ENCODE measurements at places on chromosomes 7 and 10.

DNA sequence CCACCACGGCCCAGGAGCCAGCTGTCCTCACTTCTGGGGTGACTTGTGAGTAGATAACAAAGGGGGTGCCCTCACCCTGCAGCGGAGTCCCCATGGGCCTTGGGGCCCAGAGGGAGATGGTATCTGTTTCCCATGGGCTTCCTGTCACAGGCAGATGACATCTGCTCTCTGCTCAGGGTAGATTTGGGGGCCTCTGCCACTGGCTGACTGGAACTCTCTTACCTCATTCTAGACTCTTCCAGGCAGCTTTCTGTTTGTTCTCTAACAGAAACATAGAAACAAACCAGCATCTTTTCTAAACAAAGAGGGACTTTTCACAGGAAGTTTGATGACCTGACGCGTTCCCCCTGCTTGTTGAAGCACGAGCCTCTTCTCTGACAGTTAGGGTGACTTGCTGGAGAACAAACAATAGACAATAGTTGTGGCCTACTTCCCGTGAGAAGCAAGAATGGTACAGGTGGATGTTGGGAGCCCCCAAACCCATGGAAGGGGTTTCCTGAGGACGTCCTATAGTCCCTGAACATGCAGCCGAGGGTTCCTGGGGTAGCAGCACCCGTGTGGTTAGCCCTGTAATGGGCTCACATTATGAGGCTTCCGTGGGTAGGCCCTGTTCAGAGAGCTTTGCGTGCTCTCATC lies 61.6 kb downstream of the GRK5 start:
- peak; percentile 55 for DNase-seq

- DNase-seq = no peak
Measured at GRCh38 chr7:83130623-83131545, 31.8 kb downstream of the PCLO start.

GRCh38 chr10:63173468-63174232 lies 40.5 kb downstream of the NRBF2 start:
- DNase-seq = no peak

GRCh38 chr7:155447603-155448002 lies 10.3 kb upstream of the EN2 start:
- DNase-seq = no peak

- DNase-seq = no peak
Measured at GRCh38 chr7:118372530-118372929, 148.0 kb downstream of the ANKRD7 start.

DNA sequence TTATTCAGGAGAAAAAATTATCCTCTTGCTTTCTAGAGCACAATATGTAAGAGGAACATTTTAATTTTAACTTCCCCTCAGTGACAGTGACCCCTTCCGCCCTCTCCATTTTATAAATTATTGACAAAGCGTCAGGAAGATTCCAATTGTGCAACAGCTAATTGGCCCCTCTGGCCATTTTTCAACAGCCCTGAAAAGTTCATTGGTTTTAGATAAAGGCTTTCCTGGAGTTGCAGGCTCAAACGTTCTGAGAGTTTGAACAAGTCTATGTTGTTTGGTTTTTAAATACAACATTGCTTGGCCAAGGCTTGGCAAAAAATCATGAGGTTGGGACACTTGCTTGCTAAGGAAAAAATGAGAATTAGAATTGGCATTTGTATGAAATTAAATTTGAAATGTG lies 422.2 kb upstream of the ANKRD30A start:
- no peak for DNase-seq

DNA sequence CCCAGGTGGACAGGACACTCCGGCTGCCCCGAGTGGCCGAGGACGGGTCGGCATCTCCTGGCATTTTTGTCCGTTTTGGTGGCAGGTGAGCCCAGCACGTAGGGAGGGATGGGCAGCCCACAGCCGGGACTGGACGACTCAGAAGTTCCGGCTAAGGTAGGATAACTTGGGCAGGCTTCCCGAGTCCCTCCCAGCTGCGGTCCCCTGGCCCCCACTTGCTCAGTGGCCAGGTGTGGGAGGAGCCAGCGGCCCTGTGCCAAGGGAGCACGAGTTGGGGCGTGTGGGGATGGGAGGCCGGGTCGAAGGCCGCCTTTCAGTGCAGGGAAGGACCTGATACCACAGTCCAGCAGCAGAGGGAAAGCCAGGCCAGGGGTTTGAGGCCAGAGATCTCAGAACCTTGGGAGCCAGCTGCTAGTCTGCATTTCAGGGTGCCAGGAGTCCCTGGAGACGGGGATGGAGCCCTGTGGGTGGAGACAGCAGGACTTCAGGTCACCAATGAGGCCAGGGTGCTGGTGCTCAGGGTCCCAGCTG lies 58.5 kb downstream of the PWWP2B start:
- DNase-seq = no peak

- no peak for DNase-seq
Measured at GRCh38 chr10:124157271-124157681, 63.9 kb upstream of the CHST15 start.

GRCh38 chr10:30553626-30554439 lies 75.7 kb downstream of the LYZL2 start:
- DNase-seq = no peak

- DNase-seq = no peak
Measured at GRCh38 chr7:80151274-80151665, 16.6 kb downstream of the GNAI1 start.

- DNase-seq = no peak
Measured at GRCh38 chr7:16532272-16532671, 5.6 kb downstream of the LRRC72 start.

GRCh38 chr10:113752553-113752952 lies 1.1 kb downstream of the PLEKHS1 start:
- DNase-seq = no peak

DNA sequence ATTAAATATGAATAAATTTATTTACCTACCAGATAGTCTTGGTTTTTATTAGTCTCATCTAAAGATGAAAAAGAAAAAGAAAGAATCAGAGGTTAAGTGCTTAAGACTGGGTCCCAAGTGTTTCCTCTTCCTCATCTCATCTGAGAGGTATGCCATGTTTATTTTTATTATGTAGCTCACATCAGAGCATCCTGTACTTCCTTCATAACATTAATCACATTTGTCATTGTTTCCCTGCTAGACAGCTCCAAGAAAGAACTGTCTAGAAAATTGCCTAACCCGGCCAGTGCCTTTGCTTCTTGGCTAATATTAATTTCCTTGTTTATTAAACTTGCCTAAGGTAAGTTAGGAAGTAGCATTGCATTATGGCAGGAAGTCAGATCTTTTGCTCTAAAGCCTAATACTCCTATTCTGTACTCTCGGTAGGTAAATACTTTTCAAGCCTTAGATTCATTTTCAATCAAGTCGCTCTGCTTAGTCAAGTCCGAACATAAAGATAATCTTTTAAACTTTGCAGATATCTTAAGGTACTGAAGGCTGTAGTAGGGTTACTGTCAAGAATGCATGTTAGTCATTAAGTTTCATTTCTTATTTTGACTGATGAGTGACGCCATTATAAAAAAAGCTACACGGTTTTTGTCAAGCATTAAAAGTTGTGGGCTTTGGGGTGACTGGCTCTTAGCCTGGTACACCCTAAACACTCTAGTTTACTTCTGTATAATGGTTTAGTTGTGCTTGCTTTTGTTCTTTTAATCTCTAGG lies 47.4 kb downstream of the ZMYND11 start:
- no peak for DNase-seq

- no peak for DNase-seq
Measured at GRCh38 chr10:5956146-5956936, 21.0 kb downstream of the IL15RA start.

GRCh38 chr7:8443576-8444467 lies 10.4 kb downstream of the NXPH1 start:
- no peak for DNase-seq

- peak; percentile 20 for DNase-seq
Measured at GRCh38 chr10:114526126-114526503, 121.8 kb upstream of the AFAP1L2 start.

GRCh38 chr10:110368556-110368955 lies 63.8 kb upstream of the SMNDC1 start:
- no peak for DNase-seq

DNA sequence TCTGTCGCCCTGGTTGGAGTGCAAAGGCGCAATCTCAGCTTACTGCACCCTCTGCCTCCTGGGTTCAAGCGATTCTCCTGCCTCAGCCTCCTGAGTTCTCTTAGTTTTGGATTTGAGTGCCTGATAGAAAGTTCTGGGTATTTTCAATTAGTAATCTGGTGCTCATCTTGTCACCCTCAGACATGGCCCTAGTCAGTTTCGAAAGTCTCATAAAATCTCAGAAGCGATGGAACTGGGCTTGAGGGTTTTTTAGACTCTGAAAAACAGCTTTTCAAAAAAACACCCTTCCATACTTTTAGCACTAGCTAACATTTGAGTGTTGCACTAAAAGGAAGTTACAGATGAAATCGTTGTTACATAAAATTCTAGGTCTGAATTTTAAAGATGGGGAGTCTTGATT lies 9.4 kb upstream of the PIP4K2A start:
- no peak for DNase-seq

- DNase-seq = no peak
Measured at GRCh38 chr7:29893351-29893965, 87.2 kb downstream of the WIPF3 start.

GRCh38 chr7:8724080-8724718 lies 290.8 kb downstream of the NXPH1 start:
- no peak for DNase-seq

- DNase-seq = no peak
Measured at GRCh38 chr7:74275401-74275881, 13.8 kb upstream of the CLIP2 start.

GRCh38 chr10:43404704-43405084 lies 4.3 kb downstream of the HNRNPF start:
- no peak for DNase-seq

DNA sequence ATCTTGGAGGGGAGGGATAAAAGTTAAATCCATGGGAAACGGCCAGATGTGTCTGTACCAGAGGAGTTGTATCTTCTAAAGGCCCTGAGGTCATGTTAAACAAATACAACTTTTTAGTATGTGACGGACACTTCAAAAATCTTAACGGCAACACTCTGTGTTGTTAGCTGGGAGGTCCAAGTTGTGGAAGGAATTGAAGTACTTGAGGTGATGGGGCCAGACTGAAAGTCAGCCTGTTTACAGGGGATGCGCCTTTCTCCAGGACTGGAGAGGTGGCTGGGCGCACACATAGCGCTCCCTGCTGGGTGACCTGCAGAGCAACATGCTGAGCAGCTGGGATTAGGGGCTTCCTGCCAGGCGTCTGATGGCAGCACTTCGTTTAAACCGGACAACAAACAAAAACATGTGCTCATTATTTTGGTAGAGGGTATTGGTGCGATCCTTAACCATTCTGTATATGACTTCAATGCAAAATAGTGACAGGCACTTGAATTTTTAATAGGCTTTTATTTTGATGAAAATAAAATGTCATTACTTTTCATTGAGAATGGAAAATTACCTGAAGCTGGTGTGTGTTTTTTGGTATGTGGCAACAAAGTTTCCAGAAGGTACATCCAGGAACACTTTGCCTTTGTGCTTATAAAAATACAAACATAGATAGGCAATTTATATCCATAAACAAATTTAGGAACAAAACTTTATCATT lies 198.2 kb downstream of the MLLT10 start:
- DNase-seq = no peak

DNA sequence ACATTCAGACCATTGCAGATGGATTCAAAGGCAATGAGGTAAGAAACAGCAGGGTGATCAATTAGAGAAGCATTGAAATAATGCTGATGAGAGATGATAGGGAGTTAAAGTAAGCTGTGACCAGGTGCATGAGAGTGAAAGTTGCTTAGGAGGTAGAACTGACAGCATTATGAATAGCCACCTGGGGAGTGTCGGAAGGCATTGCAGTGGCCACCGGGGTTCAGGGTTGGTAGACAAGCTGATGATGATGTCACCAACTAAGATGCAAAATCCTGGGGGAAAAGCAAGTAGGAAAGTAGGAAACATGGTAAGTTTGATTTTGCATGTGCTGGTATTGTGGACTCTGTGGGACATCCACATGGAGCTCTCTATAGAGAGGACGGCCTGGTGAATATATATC lies 211.9 kb upstream of the ETV1 start:
- DNase-seq = no peak

DNA sequence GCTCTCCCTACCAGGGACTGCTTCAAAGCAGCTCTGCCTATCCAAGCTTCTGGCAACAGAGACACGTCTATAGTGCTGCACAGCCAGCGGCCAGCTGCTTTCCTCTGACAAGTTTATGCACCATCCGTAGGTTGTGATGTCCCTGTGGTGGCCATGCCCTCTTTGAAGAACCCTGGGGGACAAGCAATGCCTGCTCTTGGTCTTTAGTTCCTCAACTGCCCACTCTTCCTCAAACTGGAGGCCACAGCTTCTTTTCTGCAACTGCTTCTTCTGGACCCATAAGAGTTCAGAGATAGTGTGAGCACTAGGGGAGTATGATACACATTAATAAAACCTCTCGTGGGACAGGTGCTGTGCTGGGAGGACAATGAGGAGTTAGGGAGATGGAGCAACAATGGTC lies 164.9 kb downstream of the ELMO1 start:
- DNase-seq = no peak

GRCh38 chr10:8726084-8726778 lies 671.7 kb downstream of the GATA3 start:
- DNase-seq = no peak

DNA sequence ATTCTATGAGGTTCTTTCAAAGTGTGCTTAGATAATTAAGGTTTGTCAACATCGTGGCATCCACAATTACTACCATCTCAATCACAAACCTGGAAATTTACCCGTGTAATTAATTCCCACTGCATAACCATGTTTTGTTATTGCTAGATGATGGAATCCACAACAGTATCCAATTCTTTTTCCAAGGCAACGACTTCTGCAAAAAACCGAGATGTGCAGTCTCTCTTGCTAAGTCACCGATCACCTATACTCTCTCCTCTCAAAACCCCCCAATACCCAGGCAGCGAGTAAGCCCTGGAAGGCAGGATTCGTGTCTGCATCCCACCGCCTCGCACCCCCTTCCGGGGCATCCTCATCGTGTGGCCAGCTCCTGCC lies 678 bp upstream of the EIF4H start:
- DNase-seq = no peak

Data from activated gamma-delta T cell treated with anti-CD3 and anti-CD28 coated beads, Interleukin-2, amount 50 U/mL, for 16 hours (primary cell).